A549 (cell line): ENCODE measurements at places on chromosomes 2 and 18.

DNA sequence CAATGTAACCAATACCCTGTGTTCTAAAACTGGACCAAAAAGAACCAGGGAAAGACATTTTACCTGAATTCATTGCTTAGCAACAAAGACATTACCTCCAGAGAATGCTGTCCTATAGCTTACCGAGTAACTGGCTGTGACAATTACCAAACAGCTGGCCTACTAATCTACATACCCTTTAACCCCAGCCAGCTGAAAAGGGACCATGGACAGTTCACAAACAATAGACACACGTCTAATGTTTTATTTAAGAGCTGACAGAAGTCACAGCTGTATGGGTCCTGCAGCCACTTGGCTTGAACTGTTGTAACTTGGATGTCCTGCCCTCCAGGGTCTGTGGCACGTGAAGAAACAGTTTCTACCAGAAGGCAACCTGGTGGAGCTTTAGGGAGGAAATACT lies 130.1 kb upstream of the EFEMP1 start:
- no peak for DNase-seq

DNA sequence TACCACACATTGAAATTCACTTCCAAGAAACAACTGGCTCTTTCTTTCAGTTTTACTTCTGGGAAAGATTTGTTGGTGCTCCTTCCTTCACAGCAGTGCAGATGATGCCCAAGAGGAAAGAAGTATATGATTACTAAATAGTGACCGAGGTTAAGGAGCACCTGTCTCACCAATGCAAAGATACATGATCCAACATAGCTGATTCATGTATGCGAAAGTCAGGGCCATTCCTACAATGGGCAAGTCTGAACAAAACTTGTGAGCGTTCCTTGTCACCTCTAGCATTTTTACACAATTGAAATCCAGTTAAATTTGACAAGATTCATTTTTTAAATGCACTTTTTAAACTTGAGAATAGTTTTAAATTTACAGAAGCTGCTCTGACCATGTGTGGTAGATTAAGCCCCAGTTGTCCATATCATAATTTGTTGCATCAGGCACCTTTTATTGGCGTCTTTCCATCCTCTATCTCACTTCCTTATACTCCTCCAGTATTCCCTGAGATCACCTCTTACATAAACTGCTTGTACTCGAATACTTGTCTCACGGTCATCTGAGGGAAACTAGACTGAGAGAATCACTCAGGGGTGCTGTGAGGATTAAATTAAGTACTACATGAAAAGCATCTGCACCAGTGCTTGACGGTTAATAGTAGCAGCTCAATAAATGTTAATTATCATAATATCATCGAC lies 438.8 kb upstream of the CDH20 start:
- DNase-seq: no peak

DNA sequence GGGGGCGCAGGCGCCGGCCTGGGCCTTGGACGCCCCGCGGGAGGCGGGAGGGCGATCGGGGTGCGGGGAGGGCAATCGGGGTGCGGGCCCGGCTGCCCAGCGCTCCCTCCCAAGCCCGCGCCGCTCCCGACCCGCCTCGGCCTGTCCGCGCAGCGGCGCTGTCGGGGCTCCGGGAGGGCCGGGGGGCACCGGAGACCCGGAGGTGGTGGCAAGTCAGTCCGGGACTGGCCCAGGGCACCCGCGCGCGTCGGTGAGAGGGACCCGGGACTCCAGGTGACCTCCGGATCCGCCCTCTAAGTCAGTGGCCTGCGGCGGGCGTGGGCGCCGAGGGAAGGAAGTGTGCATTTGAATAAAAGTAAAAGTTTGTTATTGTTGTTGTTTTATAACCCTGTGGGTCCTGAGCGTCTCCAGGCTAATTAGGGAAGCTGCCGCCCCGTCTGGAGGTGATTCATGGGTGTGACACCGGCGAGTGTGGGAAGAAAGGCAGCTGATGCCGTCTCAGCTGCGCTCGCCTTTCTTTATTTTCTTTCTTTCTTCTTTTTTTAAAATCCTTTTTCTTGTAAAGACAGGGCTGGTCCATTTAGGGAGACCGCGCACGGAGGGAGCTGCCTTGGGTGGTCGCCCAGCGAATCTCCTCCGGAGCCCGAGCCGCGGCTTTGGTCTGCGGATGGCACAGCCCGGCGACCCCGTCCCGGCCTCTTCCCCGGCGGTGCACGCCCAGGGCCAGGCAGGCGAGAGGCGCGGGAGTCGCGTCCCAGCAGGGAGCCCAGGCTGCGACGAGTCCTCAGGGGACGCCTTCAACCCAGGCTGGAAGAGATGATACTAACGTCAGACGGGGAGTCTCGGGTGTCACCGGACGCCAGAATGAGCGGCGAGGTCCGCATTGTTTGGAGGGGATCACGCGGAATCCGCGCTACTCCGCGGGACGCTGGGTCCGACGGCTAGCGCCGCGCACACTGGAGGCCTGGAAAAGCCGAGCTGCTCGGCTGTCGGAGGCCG lies 627 bp upstream of the CRACDL start:
- DNase-seq: no peak

DNA sequence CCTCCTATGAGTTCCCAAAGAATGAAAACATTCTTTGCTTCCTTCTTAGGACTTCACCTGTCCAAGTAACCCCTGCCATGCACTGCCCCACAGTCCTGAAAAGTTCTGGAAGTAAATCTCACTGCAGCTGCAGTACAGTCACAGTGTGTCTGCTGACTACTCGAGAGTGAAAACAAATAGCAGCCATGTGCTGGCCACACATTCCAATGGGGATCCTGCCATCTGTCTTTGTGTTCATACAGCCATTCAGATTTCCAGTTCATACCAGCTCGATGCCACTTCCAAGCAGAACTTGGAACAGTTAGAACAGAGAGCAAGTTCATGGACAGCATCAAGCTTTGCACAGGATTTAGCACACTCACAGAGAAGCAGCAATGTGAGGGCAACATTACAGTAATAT lies 629.9 kb upstream of the ACVR2A start:
- DNase-seq: no peak

DNA sequence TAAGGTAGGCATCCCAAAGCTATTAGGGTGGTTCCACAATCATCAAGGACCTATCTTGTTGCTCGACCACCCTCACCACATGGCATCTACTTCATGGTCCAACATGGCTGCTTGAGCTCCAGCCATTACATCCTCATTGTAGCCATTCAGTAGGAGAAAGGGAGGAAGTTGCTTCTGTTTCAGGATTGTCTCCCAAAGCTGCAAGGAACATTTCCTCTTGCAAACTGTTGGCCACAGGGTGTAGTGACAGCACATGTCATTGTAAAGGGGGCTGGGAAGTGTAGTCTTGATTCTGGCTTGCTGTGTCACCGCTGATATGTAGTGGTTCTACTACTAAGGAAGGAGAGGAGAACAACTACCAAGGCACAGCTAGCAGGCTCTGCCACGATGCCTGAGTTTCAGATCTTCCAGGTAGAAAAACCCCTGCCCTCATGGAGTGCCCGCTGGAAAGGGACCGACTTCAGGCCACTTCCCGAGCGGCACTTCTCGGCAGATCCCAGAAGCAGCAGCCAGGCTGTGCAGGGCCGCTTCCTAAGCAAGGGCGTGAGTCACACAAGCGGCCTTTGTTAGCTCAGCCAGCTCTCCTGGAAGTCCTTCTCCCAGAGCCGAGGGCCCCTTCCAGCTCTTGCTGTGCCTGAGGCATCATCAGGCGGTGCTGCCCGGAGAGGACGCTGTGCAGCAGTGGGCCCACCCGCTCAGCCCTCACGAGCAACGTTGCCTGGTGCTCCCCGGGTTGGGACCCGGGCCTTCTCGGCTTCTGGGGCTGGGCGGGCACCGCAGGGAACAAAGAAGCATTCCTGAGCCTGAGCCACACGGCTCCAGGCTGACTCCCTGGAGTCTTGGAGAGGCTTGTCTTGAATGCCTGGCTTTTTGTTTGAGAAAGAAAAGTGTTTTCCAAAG lies 58.2 kb downstream of the HS6ST1 start:
- peak; percentile 21 for DNase-seq

DNA sequence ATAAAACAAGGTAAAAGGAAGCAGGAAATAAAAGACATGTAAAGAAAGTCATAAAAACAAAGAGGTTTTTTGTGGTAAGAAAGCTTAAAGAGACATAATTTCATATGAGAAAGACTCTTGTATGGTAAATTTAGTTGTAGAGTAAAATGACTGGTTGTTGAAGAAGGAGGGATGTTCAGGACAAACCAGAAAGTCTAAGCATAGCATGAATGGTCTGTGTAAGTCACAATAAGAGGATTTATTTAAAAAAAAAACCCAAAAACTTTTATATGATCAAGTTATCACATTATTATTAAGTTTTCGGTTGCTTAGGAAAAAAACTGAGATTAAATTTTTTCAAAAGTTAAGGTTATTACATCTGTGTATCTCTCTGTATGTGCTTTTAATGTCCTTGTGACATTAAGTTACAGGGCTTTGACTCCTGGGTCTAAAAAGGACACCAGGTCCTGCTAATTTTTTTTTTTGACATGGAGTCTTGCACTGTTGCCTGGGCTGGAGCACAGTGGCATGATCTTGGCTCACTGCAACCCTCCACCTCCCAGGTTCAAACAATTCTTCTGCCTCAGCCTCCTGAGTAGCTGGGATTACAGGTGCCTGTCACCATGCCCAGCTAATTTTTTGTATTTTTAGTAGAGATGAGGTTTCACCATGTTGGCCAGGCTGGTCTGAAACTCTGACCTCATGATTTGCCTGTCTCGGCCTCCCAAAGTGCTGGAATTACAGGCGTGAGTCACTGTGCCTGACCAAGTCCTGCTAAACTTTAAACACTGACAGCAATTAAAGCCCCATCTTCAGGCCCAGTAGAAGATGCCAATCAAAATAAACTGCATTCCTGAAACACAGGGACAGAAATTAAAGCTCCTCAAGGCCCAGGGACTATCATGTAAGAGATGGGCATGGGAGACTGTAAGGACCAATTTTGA lies 14.2 kb upstream of the OXER1 start:
- no peak for DNase-seq

DNA sequence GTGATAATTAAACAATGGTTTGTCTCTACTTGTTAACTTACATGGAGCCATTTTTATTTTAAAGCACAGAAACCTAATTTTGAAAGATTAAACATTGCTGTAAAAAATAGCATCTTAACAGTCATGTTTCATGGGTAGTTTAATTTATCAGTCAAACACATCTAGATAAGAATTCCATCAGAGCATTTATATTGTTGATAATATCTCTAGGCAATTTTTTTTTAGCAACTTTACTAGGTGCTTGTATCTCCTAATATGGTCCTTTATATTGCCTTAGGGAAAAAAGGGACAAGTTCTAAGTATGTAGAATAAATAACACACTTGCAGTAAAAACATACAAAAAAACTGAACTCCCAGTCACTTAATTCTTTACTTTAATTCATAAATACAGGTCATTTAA lies 863 bp downstream of the CSRNP3 start:
- no peak for DNase-seq

- no peak for DNase-seq
These were observed 12.9 kb upstream of the TWIST2 start for GRCh38 chr2:238834982-238835381.

DNA sequence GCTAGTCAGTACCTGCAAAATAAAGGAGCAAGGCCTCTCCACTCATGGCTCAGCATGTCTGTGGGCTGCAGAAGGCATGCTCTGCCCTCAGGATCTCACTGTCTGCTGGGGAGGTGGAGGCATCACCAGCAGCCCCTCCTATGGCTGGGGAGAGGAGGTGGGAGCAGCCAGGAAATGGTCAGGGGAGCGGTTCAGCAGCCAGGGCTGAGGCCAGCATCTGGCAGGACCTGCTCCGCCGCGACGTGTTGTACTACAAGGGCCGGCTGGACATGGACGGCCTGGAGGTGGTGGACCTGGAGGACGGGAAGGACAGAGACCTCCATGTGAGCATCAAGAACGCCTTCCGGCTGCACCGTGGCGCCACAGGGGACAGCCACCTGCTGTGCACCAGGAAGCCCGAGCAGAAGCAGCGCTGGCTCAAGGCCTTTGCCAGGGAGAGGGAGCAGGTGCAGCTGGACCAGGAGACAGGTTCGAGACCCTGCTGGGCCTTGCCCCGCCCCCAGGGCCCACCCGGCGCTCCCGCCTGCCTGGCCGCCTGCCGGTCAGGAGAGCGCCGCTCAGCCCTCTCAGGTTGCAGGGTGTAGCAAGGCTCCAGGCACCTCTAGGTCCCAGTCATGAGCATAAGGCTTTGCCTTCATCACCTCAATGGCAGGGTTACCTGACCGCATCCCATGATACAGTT lies 49.0 kb downstream of the FAM168B start:
- no peak for DNase-seq

DNA sequence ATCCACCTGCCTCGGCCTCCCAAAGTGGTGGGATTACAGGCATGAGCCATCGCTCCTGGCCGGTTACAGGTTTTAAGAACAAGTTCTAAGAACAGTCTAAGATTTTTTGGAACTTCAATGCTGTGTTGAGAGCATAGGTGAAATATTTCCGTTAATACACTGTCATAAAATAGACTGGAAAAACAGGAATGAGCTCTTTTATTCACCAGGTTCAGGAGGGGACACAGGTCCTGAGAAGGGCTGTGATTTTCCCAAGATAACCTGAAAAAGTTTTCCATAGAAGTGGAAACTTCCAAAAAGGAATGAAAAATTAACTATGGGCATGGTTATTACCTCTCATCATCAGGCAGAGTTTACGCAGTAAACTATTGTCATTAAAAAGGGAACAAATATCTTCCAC lies 97.6 kb upstream of the TMEM178A start:
- DNase-seq: no peak

DNA sequence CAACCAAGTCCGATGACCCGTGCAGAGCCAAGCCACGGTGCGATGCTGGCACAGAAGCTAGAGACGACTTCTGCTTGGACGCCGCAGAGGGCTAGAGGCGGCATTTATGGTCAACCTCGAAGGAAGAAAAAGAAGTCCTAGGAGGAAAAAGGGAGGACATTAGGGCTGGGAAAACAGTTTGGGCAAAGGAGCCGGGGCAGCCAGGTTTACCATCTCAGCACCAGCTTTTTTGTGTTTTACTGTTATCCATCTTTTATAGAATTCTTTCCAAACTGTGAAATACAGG lies 643 bp upstream of the DTNB start:
- DNase-seq: no peak

DNA sequence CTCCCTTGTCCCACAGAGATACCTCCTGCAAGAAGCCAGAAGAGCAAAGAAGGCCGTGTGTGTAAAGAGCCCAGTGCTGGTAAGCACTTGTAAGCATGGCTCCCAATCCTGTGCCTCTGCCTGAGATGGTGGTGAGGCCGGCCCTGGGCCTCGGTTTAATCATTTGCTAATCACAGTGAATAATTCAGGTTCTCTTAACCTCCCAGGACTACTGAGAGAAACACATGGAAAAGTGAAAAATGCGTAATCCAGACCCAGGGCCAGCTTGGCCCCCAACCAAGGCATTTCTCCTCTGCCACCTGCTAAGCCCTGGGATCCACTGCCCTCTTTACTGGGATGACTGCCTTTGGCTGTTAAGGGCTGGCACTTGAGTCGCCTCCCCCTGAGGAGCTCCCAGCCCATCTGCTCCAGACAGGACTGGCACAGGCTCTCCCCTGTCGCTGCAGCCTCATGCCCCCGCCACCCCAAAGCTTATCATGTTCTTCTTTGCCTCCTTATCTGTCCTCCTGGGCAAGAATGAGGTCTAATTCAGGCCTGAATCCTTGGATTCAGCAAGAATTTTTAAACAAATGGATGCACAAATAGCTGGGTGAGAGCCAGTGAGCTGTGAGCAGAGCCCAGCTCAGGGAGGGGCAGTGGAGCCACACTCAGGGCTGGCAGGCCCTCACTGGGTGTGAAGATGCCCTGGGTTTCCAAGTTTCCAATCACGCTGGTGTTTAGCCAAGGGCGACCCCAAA lies 193.9 kb upstream of the HS6ST1 start:
- no peak for DNase-seq
